Nasal cavity respiratory epithelium epithelial cell of viscerocranial mucosa (primary cell): ENCODE measurements at places on chromosomes 6 and 20. TPM values are rescaled to one million over a fixed set of nuclear protein-coding genes. Genes with fewer than 3 reads are reported as not detected.

CLIC1 gene
- 269 and 558 TPM in 2 replicates for total RNA-seq

PAX1 gene
- not detected in 2 replicates for total RNA-seq

COL9A1 gene
- not detected in 2 replicates for total RNA-seq

EYA4 gene
- total RNA-seq: 2.4 and 23.8 TPM in 2 replicates

XKR7 gene
- total RNA-seq: not detected in 2 replicates

MEP1A gene
- 0.07 TPM in 1 of 2 replicates, not detected in the other for total RNA-seq

PKIB gene
- 2.4 and 3.3 TPM in 2 replicates for total RNA-seq

TP53INP2 gene
- total RNA-seq: 1.7 and 3.6 TPM in 2 replicates

UBE2J1 gene
- total RNA-seq: 23.1 and 39.6 TPM in 2 replicates

BPIFA1 gene
- 24.0 TPM in 1 of 2 replicates, not detected in the other for total RNA-seq

OTOR gene
- not detected in 2 replicates for total RNA-seq

UNC5CL gene
- total RNA-seq: 0.14 and 0.34 TPM in 2 replicates

METTL24 gene
- total RNA-seq: not detected in 2 replicates
